Smooth muscle cell of the brain vasculature (primary cell): ENCODE measurements at places on chromosomes 2 and 18.

DNA sequence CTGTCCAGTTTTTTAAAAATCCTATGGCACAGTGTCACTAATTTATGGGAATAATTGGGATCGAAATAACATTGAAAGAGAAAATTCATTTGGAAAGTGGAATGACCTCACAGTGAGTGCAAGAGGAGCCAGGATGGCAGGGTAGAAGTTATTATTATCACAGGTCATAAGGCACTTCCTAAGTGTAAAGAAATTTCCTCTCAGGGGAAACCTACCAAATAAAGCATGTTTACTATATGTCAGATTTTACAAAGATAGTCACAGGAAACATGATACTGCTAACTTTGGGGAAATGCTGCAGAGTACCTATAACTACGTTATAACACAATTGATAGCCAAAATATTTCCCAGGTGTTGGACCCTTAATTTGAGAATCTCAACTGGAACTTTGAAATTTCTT is 226.3 kb upstream of the SMAD7 start:
- DNase-seq: no peak

DNA sequence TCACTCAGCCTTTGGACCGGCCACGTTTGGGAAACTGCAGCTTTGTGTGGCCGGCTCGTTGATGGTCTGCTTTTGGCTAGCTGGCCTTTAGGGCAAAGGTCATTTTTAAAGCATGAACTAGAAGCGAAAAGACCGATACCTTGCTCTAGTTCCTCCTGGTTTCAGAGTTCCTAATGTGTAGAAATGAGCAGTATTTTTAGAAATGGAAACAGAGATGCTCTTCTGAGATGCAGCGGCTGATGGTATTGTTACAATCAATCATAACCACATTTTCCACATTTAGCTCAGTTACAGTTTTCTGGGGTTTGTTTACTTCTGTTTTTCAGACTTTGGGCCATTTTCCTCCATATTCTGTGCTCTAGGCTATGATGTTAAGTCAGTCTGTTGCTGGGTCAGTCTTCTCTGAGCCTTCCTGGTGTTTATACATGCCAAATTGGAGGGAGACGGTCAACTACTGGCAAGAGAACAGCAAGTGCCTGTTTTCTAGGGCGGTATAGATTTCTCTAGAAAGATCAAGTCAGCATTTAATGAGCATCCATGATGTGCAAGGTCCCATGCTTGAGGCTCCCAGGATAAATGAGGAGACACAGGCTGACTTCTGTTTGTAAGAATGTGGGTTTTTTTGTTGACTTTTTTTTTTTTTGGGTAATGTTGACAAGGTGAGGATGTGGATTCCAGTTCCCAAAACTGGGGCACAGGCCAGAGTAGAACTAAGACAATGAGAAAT is 28.0 kb downstream of the RNF144A start:
- no peak for DNase-seq

DNA sequence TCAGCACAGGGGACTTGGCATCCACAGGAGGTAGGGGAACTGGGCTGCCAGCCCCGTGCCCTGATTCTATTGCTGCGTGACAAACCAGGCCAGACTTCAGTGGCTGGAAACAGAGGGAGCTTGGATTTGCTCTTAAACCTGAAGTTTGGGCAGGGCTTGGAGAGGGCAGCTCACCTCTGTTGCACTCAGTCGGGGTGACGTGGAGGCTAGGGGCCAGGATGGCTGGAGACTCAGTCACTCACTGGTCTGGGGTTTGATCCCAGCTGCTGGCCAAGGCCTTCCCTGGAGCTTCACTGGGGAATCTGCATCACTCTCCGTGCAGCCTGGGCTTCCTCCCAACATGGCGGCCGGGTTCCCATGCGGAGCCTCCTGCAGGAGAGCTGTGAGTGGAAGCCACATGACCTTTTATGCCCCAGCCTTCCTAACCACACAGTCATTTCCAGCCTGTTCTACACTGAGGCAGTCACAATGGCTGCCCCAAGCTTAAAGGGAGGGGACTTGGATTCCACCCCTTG is 175.2 kb upstream of the HDAC4 start:
- DNase-seq: no peak

DNA sequence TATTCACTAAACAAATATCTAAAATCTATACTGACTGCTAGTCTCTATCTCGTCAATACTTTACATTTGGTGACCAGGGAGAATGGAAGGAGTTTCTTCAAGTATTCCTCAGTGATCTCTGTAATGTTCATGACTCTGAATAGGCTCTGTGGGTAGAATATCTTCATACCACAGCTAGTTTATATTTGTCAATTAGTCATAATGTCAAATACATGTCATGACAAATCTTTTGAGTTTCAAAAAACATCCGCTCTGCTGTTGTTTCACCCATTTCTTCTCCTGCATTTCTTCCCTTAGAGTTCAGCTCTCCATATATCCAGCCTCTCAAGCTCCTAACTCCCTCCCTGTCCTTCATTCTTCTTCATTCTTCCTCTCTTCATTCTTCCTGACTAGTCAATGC is 206.5 kb upstream of the FANCL start:
- DNase-seq: no peak

DNA sequence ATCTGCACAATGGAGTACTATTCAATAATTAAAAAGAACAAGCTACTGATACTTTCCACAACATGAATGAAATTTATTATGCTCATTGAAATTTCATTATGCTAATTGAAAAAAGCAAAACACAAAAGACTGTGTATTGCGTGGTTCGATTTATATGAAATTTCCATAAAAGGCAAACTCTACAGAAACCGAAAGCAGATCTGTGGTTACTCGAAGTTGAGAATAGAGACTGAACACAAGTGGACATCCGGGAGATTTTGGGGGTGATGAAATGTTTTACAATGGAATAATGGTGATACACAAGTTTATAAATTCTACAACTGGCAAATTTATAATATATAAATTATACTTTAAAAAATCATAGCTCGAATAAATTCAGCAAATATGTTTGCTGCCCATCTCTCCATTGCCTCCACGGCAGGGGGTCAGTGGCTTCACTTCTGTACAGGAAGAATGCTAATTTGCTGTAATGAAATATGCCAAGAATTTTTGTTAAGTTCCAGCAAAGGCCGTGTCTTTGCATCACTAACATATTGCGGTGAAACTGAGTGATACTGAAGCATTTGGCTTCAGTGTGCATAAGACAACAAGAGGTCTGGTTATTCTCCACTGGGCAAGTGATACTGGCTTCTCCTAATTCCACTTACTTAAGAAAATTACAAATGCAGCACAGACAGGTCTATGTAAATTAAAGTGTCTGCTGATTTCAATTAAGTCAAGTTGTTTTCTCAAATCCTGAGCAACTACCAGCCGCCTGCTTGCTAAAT is 96.7 kb downstream of the TMEM163 start:
- DNase-seq: no peak

DNA sequence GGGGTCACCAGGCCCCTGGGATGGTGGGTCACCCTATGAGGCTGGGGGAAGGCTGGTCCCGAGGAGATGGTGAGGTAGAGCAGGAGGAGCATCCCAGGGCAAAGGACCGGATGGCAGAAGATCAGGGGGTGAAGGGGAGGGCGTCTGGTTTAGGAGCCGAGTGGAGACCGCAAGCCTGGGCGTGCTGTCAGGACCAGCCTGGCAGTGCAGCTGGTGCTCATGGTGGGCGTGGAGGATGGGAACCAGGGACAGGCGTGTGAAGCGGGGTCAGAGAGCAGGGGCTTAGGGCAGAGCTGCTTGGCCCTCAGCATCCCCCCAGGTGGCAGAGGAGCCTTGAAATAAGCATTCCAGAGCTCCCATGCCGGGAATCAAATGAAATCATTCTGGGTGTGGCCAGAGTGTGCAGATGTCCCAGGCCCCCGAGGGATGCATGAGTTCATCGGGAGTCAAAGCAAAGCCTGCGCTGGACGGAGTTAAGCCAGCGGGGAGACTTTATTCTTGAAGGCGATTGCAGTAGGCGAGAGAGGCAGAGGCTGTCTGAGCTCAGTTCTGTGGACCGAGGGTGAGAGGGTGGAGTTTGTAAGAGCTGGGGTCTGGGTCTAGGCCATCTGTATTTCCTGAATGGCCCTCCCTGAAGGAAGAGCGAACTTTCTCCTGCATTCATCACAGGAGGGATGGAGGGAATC is 33.1 kb upstream of the MBP start:
- DNase-seq: peak; percentile 72

GRCh38 chr2:147525819-147526489 is 318.9 kb upstream of the ACVR2A start:
- no peak for DNase-seq

DNA sequence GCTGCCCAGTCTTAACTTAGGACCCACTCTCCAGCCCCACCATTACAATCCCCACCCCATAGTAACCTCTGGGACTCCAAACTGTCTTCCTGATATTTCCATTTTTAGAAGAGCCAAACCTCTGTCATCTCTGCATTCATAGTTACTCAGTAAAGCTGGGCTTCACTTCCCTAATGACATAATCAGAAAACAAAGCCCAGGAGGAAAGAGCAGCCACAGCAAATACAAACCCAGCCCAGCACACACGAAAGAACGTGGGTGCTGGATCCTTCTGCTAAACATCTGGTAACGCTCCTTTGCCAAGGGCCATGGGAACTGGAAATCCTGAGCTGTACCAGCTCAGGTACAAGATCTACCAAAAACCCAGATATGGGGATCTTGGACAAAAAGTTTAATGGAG is 36.8 kb upstream of the RIOK3 start:
- DNase-seq: no peak

DNA sequence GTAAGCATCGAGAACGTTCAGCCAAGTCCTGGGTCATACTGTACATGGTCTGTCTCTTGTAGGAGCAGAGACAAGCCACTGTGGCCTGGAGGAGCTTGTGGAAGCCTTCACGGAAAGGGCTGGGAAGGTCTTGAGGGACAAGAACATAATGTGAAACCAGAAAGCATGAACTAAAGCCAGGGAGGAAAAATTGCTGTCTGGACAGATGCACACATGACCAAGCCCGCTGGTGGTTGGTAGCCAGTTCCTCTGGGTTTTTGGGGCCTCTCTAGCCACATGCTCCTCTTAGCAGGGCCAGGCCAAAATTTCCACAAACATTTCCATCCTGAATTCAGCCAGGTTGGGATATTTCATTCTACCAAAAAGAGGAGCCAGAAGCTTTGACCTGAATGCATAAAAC is 196.2 kb upstream of the SIX2 start:
- DNase-seq: no peak

- DNase-seq: no peak
Observed at GRCh38 chr2:211174631-211175030, 618.2 kb downstream of the CPS1 start.

GRCh38 chr2:38524580-38524979 is 78.1 kb downstream of the HNRNPLL start:
- no peak for DNase-seq

GRCh38 chr2:196277002-196277401 is 105.6 kb upstream of the STK17B start:
- DNase-seq: no peak

DNA sequence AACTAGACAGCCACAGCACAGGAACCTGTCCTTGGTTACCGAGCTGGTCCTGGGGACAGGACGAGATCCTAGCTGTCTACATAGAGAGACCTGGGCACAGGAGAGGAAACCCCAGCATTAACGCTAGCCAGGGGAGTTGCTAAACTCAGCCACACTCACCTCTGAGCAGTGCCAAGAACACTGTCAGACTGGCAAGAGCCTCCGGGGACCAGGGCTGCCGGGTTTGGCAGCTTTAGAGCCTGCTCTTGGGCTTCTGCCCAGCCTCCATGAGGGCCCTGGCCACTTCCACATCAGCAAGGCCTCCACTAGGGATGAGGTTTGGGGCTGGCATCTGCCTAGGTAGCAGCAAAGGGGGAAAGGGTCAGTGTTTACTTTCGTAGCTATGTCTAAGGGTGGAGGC is 6.7 kb downstream of the TMBIM1 start:
- no peak for DNase-seq

GRCh38 chr18:24064391-24065100 is 50.0 kb downstream of the TTC39C start:
- no peak for DNase-seq

DNA sequence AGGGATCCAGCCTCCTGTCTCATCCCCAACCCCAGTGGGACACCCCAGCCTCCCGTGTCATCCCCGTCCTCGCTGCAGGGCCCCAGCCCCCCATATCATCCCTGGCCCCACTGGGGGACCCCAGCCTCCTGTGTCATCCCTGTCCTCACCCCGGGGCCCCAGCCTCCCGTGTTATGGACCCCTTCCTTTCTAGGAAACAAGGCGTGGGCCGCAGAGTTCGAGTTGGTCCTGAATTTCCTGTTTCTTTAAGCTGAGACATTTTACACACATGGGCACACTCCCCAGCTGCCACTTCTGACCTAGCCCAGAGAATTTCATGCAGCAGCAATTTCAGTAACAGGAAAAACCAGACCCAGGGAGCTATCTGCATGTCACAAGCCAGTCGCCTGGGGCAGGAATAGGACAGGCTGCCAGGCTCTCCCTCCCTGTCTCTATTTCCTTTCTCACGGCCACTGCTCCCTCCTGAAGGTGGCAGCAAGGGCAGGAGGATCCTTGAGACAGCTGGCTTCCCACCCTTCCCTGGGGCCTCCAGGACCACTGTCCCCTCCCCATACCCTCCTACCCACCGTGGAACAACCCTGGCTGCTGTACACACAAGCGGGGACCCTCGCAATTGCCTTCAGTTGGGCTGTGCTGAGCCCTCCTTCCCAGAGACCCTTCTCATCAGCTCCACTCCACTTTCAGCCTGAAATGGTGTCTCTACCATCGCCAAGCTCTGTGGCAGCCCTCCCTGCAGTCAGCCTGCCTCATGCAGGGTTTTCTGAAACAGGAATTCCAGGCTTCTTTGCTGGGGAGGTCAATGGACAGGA is 141.9 kb upstream of the ID2 start:
- no peak for DNase-seq

DNA sequence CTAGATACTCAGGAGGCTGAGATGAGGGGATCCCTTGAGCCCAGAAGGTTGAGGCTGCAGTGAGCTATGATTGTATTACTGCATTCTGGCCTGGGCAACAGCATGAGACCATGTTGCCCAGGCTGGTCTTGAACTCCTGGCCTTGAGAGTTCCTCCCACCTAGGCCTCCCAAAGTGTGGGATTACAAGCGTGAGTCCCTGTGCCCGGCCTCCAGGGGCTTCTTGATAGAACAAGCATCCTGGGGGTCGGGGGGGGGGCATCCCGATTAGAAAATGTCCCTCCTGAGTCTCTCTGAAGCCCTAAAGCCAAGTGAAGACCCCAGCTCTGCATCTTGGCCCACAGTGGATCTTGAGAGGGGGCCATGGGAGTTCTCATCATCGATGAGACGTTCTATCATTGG is 22.3 kb upstream of the EFHD1 start:
- no peak for DNase-seq
